Epithelial cell of umbilical artery (primary cell): ENCODE measurements at places on chromosomes 16 and 17. TPM values are rescaled to one million over a fixed set of nuclear protein-coding genes. Genes with fewer than 3 reads are reported as not detected.

Gene CEP95
- 16.6 and 19.5 TPM in 2 replicates for total RNA-seq

Gene TBC1D3K
- not detected in 2 replicates for total RNA-seq

Gene TBX6
- total RNA-seq, result under 0.01 and 0.15 TPM in 2 replicates

Gene MYADML2
- not detected in 2 replicates for total RNA-seq

Gene KCTD19
- 0.61 TPM in 1 of 2 replicates, not detected in the other for total RNA-seq

Gene MYH8
- total RNA-seq, result not detected in 2 replicates

Gene NLRC3
- total RNA-seq, result 2.9 and 10.4 TPM in 2 replicates

Gene CACNG5
- total RNA-seq, result not detected in 2 replicates

Gene TEX2
- total RNA-seq, result 12.7 and 24.5 TPM in 2 replicates

Gene TMEM220
- total RNA-seq, result 0.46 and 2.6 TPM in 2 replicates

Gene TIMP2
- 17.2 and 28.0 TPM in 2 replicates for total RNA-seq

Gene ENPP7
- total RNA-seq, result not detected in 2 replicates

Gene TBC1D3I
- not detected in 2 replicates for total RNA-seq

Gene LHX1
- not detected in 2 replicates for total RNA-seq

Gene GDPD1
- 5.8 and 14.1 TPM in 2 replicates for total RNA-seq

Gene ABCA3
- 15.3 and 21.9 TPM in 2 replicates for total RNA-seq
